Activated naive CD8-positive, alpha-beta T cell treated with anti-CD3 and anti-CD28 coated beads, Interleukin-2, amount 50 U/mL, for 16 hours (primary cell): ENCODE measurements at places on chromosomes 1 and 21.

DNA sequence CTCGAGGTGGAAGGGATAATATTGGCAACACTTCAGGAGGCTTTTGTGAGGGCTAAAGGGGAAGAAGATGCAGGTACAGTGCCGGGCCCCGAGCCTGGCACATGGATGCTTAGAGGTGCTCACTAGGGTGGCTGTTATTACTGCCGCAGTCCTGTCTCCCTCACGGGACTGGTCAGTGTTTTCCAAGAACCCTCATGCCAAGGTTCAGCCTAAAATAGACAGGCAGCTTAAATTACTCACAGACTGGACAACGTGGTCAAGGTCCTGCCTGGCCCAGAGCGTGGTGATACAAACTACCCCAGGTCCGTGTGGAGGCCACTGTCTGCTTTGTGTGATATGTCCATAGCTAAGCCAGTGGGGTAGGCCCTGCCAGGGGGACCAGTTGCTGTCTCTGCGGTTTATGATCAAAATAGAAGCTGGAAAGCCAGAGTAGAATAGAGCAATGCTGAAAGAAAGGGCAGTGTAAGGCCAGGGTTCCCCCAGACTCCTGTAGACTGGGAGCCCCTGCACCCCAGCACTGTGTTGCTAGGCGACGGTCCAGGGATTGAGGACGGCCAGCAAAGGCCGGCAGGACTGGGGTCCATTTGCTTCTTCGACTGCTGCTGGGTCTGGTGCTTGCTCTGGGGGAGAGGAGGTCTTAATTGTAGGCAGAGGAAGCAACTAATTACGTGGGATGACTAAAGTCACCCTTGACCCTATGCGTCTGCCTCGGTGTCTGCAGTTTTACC, 36.1 kb downstream of the ELAPOR1 start:
- DNase-seq, result no peak

DNA sequence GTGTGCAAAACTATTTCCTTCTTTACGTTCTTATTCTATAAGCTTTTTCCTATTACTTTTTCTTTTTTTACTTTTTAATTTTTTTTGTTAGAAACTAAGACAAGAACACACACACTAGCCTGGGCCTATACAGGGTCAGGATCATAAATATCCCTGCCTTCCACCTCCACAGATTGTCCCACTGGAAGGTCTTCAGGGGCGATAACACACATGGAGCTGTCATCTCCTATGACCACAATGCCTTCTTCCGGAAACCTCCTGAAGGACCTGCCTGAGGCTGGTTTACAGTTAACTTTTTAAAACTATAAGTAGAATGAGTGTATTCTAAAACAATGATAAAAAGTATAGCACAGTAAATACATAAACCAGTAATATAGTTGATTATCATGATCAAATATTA, 10.3 kb upstream of the FAM89A start:
- DNase-seq, result no peak

DNA sequence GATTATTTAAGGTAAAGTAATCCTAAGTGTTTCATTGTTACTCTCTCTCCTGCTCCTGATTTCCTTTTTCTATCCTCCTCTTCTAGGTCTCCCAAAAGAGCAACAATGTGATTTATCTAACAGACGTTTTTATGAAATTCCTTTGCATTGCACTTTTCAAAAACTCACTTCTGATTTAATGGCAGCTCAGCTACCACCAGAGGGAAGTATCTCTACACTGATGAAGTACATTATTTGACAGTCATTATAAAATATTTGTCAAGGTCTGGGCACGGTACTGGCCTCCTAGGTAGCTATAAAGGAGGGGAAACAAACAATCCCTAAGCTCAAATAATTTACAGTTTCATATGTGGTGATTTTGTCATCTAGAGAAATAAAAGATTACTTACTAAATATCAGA, 15.6 kb downstream of the TMPRSS15 start:
- no peak for DNase-seq

DNA sequence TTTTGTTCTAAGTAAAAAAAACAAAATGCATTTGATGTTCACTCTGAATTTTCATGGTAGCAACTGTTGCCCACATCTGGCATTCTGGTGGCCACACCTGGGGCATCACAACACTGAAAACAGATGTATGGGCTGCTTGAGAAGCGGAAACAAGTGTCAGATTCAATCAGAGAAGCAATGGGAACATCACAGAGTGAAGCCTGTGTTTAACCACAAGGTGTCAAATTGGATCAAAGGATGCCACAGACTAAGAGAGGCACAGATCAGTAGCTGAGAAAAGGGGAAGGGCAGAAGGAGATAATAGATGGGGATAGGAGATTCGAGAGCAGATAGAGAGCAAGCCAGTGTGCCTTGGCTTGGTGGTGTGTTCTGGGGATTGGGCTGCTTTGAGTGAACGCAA, 49.8 kb upstream of the MTF2 start:
- DNase-seq, result no peak

GRCh38 chr1:38561725-38562124, 297.8 kb downstream of the RRAGC start:
- no peak for DNase-seq

DNA sequence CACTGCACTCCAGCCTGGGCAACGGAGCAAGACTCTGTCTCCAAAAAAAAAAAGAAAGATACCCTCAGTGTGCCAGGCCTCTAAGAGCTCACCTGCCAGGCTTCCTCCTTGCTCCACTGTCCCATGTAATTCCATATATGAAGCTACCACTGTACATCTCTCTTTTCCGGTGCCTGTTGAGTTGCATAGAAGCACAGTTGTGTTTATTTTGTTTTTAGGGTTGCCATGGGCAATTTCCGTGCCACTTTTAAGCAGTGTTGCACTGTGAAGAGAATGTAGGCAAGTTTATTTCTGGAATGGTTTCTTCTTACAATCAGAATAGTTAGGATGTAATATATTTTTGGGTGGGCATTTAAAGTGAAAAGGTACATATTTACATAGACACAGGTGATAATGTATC, 23.3 kb downstream of the MR1 start:
- no peak for DNase-seq

GRCh38 chr21:10539956-10540355, 18.6 kb downstream of the TPTE start:
- no peak for DNase-seq

DNA sequence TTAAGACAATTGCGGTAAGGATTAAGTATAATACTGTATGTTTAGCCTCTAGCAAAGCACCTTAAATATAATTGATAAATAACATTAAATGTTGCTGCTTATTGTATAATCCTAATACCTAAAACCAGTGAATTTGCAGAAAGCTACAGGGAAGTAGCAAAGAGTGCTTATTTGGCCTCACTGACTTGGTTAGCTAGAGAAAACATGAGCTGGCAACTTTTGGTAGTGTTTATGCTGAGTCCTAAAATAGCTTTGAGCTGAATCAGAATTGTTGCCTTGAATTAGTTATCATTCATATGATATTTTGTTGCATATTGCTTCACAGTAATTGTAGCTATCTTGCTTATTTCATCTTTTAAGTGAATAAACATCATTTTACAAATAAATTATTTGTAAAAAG, 3.5 kb downstream of the TRIM67 start:
- DNase-seq, result no peak

DNA sequence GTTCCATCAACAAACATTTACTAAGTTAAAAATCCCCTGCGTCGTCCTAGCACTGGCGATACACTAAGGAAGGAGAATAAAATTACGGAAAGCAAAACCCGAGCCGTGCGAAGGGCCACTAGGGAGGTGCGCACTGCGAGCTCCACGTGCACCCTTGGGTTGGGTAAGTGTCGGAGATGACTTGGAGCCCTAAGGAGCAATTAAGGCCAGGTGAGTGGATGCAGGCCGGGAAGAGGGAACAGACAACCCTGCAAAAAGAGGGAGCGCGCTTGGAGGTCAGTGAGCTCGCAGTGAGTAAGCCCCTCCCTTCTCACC, 704 bp downstream of the WDR4 start:
- DNase-seq, result no peak

DNA sequence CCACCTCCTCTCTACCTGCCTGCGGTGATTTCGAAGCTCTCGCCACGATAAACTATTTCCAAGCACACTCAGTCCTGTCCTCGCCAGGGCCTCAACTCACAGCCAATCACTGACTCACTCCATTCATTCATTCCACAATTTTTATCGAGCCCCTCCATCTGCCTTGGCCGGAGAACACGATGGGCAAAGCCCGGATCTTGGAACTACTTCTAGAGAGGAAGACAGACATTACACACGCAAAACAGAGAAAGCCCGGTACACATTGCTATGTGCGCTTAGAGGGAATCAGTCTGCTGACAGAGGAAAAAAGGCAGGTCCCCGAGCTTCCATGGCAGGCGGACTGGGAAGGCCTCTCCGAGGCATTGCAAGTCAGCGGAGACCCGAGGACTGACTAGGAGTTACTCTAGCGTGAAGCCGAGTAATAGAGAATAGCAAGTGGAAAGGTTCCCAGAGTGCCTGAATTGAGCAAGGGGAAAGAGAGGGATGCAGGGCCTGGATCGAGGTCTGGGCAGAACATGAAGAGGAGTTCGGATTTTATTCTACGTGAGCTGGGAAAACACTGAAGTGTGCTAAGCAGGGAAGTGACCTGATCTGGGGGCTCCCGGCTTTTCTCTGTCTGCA, 54.2 kb upstream of the DNAJC6 start:
- DNase-seq, result no peak

- no peak for DNase-seq
Observed at GRCh38 chr21:17782051-17782450, 37.1 kb downstream of the C21orf91 start.

- DNase-seq, result no peak
Observed at GRCh38 chr1:63931468-63931867, 157.7 kb downstream of the ROR1 start.

- no peak for DNase-seq
Observed at GRCh38 chr1:206890125-206891060, 6.8 kb upstream of the IL24 start.

DNA sequence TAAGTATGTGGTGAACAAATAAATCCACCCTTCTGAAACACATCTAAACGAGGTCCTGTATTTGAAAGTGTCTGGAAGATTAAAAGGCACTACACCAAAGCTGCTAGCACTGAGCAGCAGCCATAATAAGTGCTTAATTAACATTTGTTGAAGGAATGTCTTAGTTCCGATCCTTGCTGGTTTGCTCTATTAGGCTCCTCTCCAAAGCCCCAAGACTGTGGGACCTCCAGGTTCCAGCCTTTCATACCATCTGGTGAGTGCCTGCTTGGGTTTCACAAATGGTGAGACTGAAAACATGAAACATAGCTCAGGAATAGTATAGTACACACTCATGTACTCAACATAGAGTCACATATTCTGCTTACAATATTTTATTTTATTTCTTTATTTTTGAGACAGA, 640 bp upstream of the CYP2J2 start:
- DNase-seq, result no peak

DNA sequence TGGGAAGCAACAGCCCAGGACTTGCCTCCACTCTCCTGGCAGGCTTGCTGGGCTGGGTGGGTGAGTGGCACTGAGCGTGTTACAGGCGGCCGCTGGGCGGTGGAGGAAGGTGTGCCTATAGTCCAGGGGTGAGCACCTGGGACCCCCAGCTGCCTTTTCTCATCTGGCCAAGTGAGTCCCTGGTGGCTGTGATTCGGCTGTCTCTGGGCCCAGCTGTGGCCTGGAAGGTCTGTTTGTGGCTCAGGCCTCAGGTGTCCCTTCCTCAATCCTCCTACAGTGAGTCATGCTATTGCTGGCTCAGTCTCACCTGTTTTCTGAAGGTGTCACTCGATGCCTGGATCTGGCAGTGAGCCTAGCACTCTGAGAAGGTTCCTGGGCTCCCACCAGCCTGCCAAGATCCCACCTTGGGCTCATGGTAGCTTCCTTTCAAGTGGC, 564.2 kb downstream of the PTPRU start:
- no peak for DNase-seq

- DNase-seq, result no peak
Observed at GRCh38 chr1:245807306-245807705, 652.5 kb downstream of the KIF26B start.

DNA sequence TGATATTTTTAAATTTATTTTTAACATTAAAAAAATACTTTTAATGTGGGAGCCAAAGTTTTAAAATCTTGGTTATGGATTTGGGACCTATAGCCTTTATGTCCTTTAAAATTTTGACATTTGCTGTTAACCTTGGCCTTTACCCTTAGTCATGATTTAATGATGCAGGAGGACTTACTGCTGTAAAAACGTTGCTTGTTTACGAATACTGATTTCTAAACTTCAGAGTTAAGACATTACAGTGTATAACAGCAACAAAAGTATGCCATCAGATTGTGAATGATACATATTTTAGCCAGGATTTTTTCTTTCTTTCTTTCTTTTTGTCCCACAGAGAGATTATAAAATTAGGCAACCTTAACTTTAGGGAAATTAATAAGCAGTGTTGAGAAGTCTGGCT, 8.9 kb downstream of the RBM15 start:
- no peak for DNase-seq

DNA sequence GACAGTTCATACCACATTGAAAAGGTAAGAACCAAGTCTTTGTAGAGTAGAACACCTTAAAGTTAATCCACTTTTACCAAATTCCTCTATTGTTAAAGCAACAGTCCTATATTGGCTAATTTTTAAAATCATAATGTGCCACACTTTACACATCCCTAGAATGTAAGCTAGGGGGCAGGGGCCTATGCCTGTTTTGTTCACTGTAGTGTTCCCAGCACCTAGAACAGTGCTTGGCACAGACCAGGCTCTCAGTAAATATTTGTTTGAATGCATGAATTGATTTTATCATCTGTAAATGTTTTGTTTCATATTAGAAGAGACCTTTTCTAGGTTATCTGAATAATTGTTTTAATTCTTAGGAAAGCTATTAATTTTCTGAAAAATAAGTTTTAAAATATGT, 9.1 kb downstream of the SMAP2 start:
- no peak for DNase-seq

DNA sequence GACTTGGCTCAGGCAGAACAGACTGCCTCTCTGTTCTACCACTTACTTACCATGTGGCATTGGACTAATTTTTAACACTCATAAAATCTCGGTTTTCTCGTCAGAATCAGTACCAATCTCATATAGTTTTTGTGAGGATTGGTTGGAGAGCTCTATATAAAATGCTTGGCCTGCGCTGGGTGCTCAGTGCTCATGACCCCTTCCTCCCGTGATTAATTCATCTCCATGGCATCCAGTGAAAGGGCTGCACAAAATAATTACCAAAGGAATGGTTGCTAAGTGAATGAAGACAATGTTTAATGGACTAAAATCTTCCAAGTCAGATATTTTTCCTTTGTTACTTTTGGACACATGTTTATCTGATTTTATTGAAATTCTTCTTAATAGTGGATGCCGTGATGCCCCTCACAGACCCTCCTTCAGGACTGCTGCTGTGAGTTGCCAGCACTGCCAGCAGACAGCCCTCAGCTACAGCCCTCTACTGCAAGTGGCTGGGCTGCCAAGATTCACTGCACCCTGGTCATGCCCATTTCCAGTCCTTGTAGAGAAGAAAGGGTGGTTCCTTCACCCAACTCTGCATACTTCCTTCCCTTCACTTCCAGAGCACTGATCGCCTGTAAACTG, 436.5 kb downstream of the LMO4 start:
- DNase-seq, result no peak

DNA sequence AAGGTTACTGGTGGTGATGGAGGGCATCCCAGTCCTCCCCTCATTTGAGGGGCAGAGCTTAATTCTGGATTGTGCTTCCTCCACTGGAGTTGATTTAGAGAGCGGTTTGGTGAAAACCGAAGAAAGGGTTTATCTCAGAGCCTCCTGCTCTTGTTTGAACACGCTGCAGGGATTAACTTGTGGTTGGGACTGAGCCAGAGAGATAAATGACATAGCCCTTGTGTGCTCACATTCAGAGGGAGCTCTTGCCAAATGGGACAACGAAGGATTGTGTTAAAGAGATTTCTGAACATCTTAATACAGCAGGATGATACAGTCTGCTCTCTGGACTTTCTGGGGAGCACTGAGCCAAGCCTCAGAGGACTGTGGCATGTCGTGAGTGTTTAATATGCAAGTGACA, 308.2 kb downstream of the DISC1 start:
- no peak for DNase-seq
